ENCODE measurements at places on chromosomes 5 and 9.

- no peak for DNase-seq
These were observed 26.3 kb downstream of the PTGES2 start for GRCh38 chr9:128101231-128101661.

- no peak for DNase-seq
These were observed 23.9 kb downstream of the ADAMTS2 start for GRCh38 chr5:179321206-179321987.

DNA sequence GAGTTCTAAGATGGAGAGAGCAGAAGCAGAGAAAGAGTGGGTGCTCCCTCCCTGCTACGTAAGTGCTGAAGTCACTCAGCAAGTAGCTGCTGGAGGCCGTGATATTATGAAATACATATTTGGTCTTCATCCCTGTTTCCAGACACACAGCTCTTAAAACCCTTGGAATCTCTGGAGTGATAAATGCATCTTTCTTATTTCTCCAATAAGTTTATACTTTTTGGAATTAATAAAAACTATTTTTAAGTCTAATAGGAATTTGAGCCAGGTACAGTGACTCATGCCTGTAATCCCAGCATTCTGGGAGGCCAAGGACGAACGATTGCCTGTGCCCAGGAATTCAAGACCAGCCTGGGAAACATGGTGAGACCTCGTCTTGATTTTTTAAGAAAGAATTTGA, 60.6 kb downstream of the AUH start:
- no peak for DNase-seq

DNA sequence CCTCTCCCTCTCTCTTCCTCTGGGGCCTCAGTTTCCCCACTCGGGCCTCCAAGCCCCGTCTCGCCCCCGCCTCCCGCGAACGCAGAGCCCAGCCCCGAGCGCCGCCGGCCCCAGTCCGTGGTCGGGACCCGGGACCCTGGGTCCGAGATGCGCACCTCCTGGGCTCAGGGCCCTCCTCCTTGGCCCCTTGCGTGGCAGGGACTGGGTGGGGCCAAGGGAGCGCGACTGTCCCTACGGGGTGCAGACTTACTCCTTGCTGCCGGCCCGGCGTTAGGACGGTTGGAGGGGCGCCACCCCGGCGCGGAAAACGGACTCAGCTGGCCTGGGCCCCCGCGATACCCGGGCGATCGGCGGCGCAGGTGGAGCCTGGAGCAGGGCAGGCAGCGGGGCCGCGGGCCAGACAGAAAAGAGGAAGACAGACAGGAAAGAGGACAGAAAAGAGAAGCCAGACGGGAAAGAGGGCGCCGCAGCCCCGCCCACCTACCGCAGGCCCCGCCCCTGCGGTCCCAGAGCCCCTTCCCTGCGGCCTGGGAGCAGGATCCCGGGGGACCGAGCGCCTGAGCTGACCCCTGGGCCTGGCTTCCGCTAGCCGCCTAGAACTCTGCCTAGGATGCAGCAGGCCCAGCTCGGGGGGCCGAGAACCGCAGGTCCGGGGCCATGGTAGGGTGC, at the start of gene GBGT1:
GBGT1 (minus strand) TSS at position 411 of the 669 bp plus-strand sequence. CDS start 1,502 bp downstream, outside the sequence.
- no peak for DNase-seq

DNA sequence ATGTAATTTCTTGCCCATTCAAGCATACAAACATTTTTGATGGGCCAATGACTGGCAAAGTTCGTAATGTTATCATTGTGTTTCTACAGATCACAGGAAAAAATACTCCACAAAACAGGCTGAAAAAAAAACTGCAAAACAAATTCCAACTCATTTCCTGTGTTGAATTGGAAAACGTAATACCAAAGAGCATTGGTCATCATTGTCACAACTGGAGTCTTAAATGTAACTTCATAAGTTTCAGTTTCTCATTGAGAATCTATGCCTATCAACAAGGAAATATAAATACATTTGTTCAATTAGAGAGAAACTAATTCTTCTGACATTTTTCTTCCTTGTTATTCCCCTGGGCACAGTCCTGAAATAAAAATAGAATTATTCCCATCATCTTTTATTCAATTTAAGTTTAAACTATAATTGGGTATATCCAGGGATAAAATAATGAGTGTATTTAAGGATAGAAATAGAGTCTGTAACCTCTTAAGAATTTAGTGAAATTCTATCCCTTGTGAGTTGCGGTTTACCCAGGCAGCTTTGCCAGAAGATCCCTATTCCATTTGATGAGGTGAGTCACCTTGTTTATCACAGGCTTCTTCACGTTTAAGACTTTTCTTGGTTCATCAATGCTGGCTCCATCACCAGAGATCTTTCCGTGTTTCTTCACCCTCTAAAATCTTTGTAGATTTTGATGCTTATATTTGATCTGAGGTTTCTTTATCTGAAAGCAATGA, 112.7 kb upstream of the ITGA1 start:
- no peak for DNase-seq

All from NCI-H2081 treated with DMSO at 0.1 percent for 48 hours (cell line).